ENCODE measurements at places on chromosomes 2 and 18. TPM values are rescaled to one million over a fixed set of nuclear protein-coding genes. Genes with fewer than 3 reads are reported as not detected.

DNA sequence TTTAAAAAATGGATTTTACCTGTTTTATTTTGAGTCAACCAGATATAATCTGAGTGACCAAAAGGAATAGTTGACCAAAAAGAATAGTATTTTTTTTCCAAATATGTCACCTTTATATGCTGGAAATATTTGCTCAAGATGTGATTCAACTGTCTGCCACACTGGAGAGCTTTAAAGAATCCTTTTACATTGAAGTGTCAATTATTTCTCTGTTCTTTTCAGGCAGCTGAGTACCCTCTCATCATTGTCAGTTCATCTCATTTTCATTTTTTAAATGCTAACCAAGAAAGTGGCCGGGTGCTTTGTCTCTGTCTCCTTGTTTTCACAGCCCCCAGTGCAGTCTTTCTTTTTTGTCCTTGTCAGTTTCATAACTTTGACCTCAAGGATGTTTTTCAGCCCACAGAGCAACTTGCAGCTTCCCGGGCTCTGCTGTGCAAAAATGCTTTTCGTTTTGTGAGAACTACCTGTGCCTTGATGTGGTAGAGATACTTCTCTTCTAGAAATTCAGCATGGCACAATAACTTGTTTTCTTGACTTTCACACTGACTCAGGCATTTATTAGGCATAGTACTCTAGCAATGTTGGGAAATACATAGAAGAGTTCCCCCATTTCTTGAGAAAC is 23.4 kb upstream of the CERS6 start:
- no peak overlapping the region for H3K27ac ChIP-seq
- H3K4me3 ChIP-seq: no peak overlapping the region
- no peaks in the 10 kb centered on the region for H3K36me3 ChIP-seq
- no peaks in the 10 kb centered on the region for H3K4me1 ChIP-seq
- DNase-seq: no peak

- H3K4me1 ChIP-seq: no peaks in the 10 kb centered on the region
- no peak overlapping the region for H3K27ac ChIP-seq
- H3K27me3 ChIP-seq: no peaks in the 10 kb centered on the region
- H3K4me3 ChIP-seq: no peak overlapping the region
- DNase-seq: no peak
Observed at GRCh38 chr18:59621027-59621426, 76.2 kb downstream of the CCBE1 start.

DNA sequence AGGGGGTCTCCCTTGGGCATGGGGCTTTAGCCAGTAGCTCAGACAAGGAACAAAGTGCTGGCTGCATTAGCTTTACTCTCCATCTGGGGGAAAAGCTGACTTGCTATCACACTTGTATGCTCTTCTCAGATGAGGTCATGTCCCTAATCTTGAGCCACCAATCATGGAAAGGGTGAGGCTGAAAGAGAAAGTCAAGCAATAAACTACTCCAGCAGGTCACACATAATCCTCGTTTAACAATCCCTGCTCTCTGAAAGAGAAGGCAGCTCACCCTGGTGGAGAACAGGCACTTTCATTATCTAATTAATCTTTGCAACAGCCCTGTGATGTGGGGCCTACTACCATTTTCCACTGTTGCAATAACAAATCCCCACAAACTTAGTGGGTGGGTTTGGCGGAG is 129.7 kb upstream of the CAPN13 start:
- no peaks in the 10 kb centered on the region for H3K27me3 ChIP-seq
- H3K27ac ChIP-seq: no peak overlapping the region
- H3K4me3 ChIP-seq: no peak overlapping the region
- DNase-seq: no peak

DNA sequence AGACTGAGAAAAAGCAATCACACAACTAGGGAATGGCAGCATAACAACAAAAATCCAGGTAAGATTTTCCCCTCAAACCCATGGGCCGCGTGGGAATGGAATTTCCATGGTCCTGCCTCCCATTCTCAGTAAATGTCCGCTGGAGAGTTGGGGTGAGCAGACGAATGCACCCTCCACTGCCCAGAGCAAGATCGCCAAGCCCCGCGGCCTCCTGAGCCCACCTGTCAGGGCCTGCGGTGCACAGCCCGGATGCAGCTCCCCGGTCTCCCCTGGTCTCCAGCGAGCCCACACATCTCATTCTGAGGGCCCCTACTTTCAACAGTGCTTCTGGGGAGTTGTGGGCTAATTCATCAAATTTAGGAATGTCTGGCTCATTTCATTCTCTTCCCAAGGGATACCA is 327.4 kb upstream of the HS6ST1 start:
- no peak for DNase-seq
- no peak overlapping the region for H3K4me3 ChIP-seq
- no peak overlapping the region for H3K27ac ChIP-seq
- no peaks in the 10 kb centered on the region for H3K27me3 ChIP-seq
- H3K4me1 ChIP-seq: no peaks in the 10 kb centered on the region

DNA sequence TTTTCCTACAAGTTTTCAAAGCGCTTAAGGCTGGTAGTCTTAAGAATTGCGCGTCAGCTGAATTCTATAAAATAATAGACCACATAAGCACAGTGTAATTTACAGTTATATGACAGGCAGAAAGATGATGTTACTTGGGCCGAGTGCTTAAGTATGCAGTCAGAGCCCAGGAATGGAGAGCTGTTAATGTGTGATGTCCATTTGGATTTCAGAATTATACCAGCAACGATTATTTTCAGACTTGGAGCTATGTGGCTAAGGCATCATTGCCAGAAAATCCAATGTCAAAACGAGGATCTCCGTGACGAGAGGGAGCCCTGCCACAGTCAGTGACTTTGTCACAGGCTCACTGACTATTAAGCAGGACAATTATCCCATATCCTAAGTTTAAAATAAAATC is 3.4 kb downstream of the KLF7 start:
- no peaks in the 10 kb centered on the region for H3K36me3 ChIP-seq
- H3K27ac ChIP-seq: peak overlapping the region; percentile 97

DNA sequence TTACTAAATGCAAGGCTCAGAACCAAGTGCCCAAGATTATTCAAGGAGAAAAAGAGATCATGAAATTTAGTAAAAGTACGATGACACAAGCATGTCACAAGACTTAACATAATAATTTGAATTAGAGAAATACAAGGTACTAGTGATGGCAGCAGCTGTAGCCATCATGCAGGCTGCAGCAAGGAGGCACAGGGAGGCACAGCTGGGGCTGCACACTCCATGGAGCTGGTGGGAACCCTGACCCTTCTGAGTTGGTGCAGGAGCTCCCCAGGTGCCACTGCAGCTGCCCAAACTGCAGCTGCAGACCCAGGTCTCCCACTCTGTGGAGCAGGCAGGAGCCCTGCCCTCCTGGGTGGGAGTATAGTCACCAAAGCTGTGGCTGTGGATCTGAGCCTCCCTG is 46.0 kb downstream of the COL3A1 start:
- H3K27me3 ChIP-seq: no peaks in the 10 kb centered on the region
- no peaks in the 10 kb centered on the region for H3K36me3 ChIP-seq
- no peak for DNase-seq

DNA sequence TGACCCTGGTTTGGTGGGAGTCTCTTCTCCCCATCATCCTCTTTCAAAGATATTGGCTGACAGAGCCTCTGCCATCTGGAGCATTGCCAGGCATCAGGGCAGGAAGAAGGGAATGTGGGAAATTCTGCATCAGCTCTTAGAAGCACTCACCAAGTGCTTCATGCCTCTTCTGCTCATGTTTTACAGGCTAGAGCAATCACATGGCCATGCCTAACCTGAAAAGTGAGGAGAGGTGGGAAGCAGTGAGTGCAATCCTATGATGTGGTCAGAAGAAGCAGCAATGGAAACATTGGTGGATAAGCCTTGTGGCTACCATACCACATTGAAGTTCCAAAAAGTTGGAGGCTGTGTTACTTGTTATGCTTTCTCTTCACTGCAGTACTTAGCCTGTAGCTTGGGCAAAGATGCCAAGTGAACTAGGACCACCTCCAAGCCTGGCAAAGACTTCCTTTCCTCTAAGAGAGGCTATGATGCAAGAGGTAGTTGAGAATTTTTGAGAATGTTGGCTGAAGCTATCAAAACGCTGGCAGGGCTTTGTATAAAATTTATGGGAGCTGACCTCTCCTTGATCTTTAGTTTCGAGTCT is 64.1 kb downstream of the BCL2L11 start:
- H3K4me3 ChIP-seq: no peak overlapping the region
- H3K4me1 ChIP-seq: peaks cover 16% of the 10 kb centered on the region
- H3K27ac ChIP-seq: no peak overlapping the region
- DNase-seq: no peak
- no peaks in the 10 kb centered on the region for H3K27me3 ChIP-seq

DNA sequence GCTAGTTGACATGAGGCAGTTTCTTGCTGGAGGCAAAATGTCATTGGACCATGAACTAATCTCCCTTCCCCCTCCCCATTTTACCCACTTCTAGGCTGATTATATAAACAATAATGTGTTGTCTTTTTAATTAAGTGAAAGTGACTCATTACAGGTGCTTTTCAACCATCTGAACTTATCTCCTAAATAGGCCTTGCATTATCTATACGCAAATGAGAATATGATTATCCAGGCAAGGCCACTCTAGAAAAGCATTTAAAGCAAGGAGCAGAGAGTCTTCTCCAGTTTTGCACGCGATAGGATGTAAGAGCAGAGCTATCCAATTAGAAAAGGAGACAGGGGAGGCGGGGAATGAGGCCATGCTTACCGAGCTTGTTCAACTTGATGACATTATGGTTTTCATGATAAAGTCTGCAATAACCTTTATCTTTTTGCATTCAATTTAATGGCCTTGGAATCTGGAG is 286.1 kb upstream of the SIX3 start:
- H3K27me3 ChIP-seq: no peaks in the 10 kb centered on the region
- no peak overlapping the region for H3K27ac ChIP-seq
- no peak overlapping the region for H3K4me3 ChIP-seq
- DNase-seq: no peak
- no peaks in the 10 kb centered on the region for H3K4me1 ChIP-seq

DNA sequence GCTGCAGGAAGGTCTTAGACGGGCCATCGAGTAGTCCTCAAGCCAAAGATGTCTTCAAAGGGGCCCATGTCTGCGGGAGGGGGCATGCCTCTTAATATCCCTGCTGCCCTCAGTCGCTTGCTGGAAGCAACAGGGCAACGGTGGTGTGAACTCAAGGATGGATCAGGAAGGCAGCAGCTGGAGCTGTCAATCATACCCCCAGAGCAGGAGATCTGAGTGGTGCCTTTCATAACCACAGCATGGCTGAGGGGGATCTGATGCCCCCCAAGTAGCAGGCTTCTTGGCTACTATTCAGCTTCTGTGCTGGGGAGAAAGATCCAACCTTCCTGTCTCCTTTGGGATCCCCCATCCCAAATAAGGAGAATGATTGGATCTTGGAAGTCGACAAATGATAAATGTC is 46.4 kb downstream of the INSIG2 start:
- H3K36me3 ChIP-seq: no peaks in the 10 kb centered on the region
- no peak overlapping the region for H3K4me3 ChIP-seq
- no peak overlapping the region for H3K27ac ChIP-seq
- H3K27me3 ChIP-seq: no peaks in the 10 kb centered on the region
- no peak for DNase-seq
- no peaks in the 10 kb centered on the region for H3K4me1 ChIP-seq

The NT5DC4 gene
- total RNA-seq: not detected

The ZNF638 gene
- total RNA-seq: 152 TPM

The DUSP19 gene
- 0.47 TPM for total RNA-seq
